ENCODE measurements at places on chromosomes 2 and 18.

DNA sequence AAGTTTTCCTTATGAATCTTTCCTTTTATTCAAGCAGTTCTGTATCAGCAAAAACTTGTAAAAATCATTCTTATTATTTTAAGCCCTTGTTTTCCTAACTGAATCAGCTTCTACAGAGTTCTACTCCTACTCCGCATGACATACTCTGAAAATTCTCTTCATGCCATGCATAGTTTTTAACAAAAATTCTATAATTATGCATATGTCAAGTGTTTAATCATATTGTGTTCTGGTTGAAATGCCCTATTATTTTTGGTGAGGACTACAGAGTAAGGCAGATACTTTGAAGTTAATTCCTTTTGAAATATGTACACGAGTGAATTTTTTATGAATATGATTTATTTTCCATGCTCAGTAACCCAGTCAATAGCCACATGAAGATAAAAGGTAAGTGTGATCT is 28.8 kb downstream of the ANKRD30B start:
- no peak for DNase-seq

GRCh38 chr2:207617011-207617671 is 8.1 kb downstream of the METTL21A start:
- DNase-seq: no peak

GRCh38 chr2:25215232-25215631 is 46.9 kb upstream of the POMC start:
- no peak for DNase-seq

- DNase-seq: peak; percentile 29
Measured at GRCh38 chr2:197804758-197805714, 643 bp downstream of the PLCL1 start.

DNA sequence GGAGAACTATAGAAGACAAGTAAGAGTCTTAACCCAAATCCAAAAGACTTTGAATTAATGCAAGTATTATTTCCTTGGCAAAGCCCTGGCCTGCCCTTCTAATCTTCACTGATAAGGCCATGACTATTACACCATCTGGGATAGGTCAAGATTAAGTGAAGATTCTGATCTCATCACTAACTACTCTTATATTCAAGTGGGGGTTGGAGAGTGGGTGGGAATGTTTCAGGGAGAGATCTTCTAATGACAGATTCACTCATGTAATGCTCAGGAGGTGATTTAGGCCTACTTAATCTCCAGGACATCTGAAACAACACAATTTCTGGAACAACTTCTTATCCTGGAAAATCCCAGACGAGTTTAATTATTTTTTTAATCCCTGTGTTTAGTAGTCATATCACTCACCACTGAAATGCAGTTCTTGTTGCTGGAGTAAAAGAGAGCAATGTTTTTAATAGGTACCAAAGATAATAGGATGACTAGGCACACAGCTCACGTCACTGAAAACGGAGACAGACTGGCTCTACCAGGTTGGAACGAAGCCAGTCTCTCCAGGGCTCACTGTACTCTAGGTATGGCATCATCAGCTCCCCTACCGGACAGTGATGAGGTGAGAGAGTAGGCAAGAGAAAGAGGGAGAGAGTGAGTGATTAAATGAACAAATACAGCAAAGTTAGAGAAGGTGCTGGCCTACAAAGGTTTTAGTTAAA is 133.1 kb downstream of the NCKAP5 start:
- DNase-seq: no peak

DNA sequence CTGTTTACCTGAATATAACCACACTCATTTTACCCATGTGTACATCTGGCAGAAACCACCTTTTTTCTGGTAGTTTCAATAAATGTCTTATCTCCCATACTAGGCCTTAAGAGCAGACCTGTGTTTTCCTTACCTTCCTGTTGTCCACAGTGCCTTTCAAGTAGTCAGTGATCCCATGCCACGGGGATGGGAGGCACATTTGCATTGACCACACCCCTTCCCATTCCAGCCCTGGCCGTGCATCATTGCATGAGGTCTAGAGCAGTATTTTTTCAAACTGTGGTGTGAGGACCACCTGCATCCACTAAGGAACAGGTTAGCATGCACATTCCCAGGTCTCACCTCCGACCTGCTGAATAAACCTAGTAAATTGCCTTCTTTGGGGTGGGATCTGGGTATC is 165.2 kb upstream of the FOSL2 start:
- DNase-seq: no peak

DNA sequence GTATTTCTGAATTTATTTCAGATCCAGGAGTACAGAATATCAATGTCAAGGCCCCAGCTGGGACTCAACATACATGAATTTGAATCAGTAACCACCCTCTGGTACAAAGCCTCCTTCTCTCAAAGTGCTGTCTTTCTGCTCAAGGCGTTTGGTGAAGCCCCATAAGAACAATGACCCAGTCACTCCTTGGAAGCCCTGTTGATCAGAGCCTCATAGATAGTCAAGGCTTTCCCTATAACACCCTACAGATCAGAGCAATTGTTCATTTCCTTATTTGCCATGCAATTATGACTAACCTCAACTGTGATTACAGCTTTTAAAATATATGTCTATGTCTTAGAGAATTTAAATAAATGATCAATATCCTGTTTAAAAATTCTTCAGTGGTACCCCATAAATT is 159.1 kb upstream of the CREB1 start:
- no peak for DNase-seq

GRCh38 chr2:105872142-105872728 is 127.5 kb downstream of the NCK2 start:
- DNase-seq: no peak

DNA sequence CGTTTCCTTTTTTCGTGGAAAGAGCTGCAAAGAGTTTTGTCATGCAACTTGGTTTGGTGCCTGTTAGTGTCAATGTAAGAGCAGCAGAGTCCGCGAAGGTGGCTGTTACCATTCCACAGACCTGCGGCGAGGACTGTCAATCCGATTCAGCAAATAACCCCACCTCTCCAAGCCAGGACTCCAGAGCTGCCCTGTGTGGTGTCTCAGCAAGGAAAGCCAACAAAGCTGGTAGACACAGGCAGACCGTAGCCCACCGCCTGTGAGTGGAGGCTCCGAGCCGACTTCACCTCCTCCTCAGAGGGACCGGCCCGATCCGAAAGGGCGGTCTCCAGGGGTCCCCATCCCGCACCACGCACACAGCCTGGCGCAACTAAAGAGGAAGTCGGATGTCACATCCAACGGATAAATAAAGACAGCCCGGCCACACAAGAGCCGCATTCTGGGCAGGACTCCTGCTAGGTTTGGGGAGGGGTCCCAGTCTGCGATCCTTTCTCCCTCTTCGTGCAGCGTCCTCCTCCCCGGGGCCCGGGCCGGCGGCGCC is 819 bp downstream of the ANKRD44 start:
- peak; percentile 12 for DNase-seq

DNA sequence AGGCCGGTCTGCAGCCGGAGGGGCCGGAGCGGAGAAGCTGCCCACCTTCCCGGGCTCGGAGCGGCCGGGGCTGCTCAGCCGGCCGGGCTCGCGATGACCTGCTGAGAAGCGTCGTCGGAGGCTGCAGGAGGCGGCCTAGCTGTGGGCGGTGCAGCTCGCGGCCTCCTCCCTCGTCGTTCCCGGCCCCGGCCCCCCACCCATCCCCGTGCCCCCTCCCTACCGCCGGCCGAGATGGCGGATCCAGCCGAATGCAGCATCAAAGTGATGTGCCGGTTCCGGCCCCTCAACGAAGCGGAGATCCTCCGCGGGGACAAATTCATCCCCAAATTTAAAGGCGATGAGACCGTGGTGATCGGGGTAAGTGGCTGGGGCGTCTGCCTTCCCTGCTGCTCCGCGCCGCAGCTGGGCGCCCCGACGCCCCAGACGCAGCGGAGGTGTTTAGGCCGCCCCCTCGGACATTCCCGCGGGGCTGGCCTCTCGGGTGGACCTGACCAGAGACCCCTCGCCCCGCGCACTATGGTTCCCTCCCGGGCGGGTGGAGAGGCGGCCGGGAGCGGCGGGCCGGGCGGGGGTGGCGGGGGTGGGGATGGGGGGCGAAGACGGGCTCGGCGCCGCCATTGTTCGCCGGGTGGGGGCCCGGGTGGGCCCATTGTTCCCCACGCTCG is 492 bp downstream of the KIF5C start:
- no peak for DNase-seq

DNA sequence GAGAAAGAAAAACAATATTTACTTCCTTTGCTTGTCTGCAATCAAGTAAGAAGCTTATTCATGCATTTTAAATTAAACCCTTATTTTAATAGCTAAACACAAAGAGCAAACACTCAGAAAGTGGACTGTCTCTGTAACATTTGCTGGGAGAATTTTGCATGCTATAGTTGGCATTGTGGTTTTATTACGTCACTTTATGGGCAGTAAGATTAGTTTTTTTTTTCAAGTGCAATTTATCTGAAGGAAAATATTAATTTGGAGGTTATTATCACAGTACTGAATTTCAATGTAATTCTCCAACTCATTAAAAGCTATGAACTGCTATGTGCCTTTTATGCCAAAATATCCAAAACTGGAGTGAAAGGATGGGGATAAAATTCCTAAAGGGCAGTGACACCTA is 103.3 kb downstream of the TMEFF2 start:
- DNase-seq: no peak

Data from progenitor cell of endocrine pancreas (in vitro differentiated cells).